ENCODE measurements at places on chromosomes 7 and 10. TPM values are rescaled to one million over a fixed set of nuclear protein-coding genes. Genes with fewer than 3 reads are reported as not detected.

The EN2 gene
- not detected for total RNA-seq

GRCh38 chr7:23467806-23468525 lies 2.3 kb downstream of the IGF2BP3 start:
- peak; percentile 44 for DNase-seq

The OR6B1 gene
- total RNA-seq, result not detected

- no peak for DNase-seq
Measured at GRCh38 chr7:67475293-67475692, 478.7 kb downstream of the TYW1 start.

The RADIL gene
- total RNA-seq, result not detected

GRCh38 chr10:84534168-84534567 lies 205.8 kb downstream of the CCSER2 start:
- no peak for DNase-seq

DNA sequence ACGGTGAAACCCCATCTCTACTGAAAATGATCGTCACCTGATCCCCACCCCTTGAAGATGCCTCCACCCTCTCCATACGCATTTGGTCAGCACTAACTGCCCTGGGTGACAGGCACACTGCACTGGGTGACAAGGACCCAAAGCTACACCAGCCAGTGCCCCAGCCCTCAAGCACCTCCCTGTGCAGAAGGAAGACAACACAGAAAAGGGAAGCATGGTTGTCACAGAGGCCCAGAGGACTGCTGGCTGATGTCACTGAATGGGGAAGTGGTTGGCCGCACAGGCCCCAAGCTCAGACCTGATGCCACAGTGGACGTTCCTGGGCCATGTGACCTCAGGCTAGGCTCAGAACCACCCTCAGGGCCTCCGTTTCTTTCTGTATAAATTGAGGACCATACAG lies 4.2 kb upstream of the PILRA start:
- DNase-seq, result no peak

GRCh38 chr7:140689199-140690152 lies 7.0 kb upstream of the NDUFB2 start:
- no peak for DNase-seq

GRCh38 chr7:152762056-152762455 lies 2.5 kb downstream of the ACTR3B start:
- DNase-seq, result no peak

DNA sequence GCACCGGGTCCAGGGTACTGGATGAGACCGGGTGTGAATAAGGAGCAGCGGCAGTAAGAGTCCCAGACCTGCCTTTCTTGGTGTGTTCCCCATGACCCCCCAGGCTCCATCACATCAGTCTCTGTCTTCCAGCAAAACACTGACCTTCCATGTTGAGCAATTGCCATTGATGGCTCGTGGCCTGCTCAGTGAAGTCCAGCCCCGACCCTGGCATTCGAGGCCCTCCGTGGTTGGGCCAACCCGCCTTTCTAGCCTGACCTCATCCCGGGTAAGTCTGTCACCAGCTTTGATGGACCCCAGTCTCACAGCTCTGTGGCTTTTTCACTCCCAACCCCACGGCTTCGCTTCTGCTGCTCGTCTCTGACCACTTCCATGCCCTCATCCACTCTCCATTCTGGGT lies 6.4 kb downstream of the MMP21 start:
- DNase-seq, result no peak

DNA sequence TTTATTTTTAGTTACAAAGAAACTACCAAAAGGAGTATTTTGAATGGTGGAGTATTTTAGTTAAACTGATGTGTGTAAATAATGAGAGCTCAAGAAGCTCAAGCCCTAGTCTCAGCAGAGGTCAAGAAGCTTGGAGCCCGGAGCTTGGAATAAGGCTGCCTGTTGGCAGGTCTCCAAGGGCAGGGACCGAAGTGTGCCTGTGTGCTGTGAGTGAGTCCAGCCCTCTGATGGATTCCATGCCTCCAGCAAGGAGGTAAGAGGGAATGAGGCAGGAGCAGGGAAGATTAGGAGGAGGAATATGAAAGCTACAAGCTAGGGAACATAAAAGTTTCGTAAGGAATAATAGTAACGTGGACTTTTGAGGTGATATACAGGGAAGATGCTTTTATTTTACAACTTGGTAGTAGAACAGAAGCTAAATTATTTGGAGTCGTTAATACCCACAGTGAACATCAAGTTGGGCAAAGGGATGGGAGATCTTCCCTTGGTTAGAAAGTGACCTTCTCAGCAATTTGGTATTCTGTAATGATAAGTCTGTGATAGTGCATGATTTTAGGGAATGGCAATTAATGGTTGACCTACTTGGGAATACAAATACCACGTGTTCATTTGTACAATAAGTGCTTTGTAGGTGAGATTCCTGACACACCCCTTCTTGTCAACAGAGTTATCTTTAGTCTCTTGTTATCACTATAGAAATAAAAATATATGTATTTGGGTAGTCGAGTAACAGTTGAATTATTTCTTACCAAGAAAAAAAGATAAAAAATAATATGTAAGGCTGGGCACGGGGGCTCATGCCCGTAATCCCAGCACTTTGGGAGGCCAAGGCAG lies 4.6 kb downstream of the SEC23IP start:
- DNase-seq, result no peak

The CTAGE4 gene
- total RNA-seq, result not detected

The PTF1A gene
- not detected for total RNA-seq

- DNase-seq, result peak; percentile 42
Measured at GRCh38 chr10:93074147-93074596, 479 bp downstream of the CYP26A1 start.

GRCh38 chr7:14504134-14504533 lies 398.4 kb downstream of the DGKB start:
- no peak for DNase-seq

The GRID2IP gene
- not detected for total RNA-seq

DNA sequence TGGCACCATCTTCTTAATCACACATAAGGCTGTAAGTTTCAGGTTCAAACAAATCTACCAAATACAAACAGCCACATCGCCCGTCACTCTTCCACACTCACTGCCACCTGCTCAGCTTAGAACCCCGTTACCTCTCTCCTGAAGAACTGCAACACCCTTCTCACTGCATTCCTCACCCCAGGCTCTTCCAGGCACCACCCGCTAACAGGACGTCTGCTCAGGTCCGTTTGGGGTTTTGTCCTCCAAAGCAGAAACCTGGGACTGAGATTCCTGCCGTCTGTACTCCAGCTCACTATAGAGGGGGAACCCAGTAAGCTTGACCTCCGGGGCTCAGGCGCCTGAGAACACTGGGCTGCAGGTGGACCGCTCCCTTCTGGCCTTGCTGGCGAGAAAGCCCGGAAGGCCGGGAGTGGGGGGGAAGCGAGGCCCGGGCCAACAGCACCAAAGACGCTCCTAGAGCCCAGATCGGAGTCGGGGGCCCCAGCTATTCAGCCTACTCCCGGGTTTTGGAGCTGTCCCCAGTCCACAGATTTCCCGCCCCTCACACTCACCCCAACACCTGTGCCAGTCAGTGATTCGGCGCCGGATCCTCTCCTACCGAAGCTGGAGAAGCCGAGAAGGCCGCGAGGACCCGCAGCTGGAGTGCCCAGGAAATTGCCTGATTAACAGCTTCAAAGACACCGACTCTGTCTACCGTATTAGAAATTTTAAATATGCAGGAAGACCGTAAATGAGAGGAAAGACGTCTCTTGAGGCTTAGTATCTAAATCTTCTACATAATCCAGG lies at the start of gene AP3M1:
Gene AP3M1 (minus strand): TSS at position 625 of the 786 bp plus-strand sequence. CDS start 12,449 bp downstream, outside the sequence.
- DNase-seq, result no peak

- DNase-seq, result no peak
Measured at GRCh38 chr10:126638542-126638941, 32.0 kb downstream of the C10orf90 start.

DNA sequence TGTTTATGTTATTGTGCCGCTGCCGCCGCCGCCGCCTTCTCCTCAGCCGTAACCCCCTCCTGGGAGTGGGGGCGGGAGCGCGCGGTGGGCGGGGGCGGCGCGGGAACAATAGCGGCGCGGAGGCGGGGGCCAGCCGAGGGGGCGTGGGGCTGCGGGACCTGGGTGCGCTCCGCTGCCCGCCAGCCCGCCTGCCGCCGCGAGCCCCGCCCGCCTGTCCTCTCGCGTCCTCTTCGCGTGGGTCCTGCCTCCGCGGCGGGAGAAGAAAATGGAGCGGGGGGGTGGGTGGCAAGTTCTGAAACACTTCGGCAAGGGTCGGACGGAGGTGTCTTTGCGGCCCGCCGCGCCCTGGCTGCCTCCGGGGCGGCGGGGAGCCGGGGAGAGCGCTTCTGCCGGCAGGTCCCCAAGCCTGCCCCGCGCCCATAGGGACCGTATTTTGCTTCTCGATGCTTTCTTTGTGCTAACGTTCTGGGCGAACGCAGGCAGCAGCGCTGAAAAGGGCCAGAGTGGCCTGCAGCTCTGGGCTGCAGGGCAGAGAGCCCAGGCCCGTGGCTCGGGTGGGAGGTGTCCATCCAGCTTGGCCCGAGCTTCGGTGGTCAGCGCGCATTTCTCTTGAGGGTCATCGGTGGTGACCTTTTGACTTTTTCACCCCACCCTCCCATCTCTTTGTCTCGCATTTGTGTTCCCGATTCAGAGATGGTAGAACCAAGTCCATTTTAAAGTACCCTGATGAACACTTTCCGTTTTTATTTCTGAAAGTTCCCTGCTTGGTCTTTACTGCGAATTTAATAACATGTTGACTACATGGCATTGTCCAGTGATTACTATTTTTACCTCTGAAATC lies 613 bp downstream of the MAPK8 start:
- DNase-seq, result peak; percentile 69

The C10orf105 gene
- total RNA-seq, result not detected

DNA sequence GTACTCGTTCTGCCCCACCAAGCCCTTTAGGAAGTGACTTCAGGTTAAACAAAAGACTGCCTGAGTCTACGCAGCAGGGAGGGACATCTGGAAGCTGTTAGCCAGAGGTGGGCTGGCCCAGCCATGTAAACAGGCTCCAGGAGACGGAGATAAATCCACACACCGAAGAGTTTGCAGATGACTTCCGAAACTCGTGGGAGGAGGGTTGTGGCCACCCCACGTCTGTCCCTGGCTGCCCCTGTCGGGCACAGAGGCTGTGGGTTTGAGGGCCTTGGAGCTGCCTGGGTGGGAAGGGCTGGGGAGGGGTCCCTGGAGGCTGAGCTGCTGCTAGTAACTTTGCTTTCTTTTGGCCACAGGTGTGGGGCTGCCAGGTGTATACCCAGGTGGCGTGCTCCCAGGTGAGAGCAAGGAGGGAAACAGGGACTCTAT lies 15.6 kb downstream of the ELN start:
- DNase-seq, result peak; percentile 83

- no peak for DNase-seq
Measured at GRCh38 chr7:44142028-44142427, 896 bp upstream of the MYL7 start.

- DNase-seq, result no peak
Measured at GRCh38 chr7:23210506-23210905, 28.7 kb downstream of the NUP42 start.

The CDHR3 gene
- 0.26 TPM for total RNA-seq

DNA sequence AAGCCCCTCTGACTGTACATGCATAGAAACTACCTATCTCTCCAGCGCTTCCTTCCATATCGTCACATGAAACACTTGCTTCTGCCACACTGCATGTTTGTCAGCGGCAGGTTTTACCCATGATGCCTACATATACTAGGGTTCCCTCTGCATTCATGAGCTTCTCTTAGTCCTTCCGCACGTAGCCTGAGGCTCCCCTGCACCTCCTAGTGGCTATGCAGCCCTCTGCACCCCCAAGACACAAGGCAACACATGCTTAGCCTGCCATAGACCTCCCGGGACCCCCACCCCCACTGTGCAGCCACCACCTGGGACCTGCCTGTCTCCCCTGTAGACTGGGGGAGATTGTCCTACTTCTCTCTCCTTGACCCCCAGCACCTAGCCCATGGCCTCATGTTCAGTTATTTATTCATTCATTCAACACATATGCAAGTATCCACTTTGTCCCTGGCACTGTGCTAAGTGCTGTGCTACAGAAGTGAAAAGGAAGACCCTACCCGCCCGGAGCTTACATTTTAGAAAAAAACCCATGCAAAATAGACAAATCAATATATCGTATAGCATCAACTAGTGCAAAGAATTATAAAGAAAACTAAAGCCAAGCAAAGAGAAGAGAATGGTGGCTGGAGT lies 23.5 kb downstream of the TMEM273 start:
- peak; percentile 9 for DNase-seq

GRCh38 chr7:111690364-111691111 lies 128.2 kb upstream of the IMMP2L start:
- DNase-seq, result no peak

GRCh38 chr10:19373988-19374387 lies 325.4 kb downstream of the MALRD1 start:
- no peak for DNase-seq

DNA sequence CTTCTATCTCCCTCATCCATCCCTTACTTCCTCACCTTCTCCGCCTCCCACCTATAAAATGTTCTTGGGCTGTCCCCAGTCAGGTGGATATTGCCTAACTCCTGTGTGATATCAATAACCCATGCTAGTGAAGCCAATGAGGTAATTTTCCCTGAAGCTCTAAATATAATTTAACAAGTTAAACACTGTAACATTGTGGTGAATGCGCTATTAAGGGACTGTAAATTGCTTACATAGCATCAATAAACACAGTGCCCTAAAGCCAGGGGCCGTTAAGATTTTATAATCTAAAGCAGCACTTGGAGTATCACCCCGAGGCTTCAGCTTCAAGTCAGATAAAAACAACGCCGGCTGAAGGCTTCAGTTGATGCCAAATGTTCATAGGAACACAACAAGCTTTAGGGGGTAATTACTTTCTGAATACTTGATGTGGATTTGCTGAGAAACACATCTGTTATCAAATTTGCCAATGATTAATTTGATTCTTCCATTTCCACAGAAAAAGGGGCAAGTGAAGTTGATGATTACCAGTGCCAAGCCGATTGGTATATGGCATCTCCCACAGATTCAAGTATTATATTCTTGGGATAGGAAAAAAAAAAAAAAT lies 138.4 kb downstream of the CREB5 start:
- DNase-seq, result no peak

- no peak for DNase-seq
Measured at GRCh38 chr10:110525349-110526260, 27.9 kb downstream of the DUSP5 start.

- DNase-seq, result no peak
Measured at GRCh38 chr10:19801369-19801768, 14.9 kb upstream of the PLXDC2 start.

All from SJSA1 (cell line).